COR-L47 (cell line): ENCODE measurements at places on chromosomes 3 and 15.

- no peak for DNase-seq
Observed at GRCh38 chr3:112651071-112651470, 10.1 kb upstream of the CCDC80 start.

DNA sequence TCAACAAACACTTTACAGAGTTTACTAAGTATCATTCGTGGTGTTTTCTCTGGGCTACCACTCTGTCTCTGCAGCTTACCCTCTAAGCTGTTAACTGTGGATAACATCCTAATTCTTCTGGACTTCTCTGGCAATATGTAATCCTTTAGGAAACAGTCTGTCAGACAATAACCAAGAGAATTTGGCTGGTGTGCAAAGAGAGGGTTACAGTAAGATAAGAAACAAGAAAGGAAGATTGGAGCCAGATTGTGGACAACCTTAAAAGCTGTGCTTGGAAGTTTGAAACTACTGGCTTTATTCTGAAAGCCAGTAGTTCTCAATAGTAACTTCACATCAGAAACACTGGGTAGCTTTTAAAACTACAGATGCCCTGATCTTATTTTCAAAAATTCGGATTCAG, 778 bp downstream of the ARL6 start:
- DNase-seq = no peak

GRCh38 chr3:160009525-160009924, 20.9 kb downstream of the IL12A start:
- DNase-seq = no peak

- DNase-seq = no peak
Observed at GRCh38 chr3:120090422-120090821, 3.8 kb downstream of the GSK3B start.

DNA sequence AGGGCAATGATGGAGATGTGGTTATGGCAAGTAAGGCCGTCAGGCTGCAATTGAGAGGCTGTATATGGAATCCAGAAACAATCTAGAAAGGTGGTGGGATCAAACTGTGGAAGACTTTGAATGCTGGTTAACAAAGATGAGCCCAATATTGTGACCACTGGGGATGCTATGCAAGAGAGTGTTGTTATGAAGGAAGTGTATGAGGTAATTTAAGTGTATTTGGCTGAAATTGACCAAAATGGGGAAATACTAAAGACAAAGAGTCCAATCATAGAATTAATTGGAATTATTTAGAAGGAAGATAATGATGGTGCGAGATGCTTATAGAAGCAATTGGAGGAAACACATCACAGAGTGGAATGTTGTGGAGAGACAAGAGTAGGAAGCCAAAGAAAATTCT, 24.5 kb downstream of the BTLA start:
- no peak for DNase-seq

DNA sequence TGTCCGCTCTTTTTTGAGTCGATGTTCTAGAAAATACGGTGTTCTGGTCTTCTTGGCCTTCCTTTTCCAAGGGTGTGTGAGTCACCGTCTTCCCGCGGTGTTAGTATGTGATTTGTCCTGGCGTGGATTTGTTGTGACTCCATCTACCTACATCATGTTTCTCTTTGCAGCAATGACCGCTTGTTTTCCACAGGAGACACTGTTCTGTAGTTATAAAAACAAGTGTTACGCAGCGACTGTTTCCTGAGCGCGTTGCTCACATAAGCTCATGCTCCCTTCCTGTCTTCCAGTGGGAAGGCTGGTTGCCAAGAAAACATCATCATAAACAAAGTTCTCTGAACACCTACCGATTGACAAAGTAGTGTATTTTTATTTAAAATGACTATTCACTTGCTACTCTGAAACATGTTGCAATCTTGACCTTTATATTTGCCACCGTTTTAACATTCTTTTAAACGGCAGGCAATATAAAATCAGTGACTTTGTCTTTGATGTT, 19.0 kb downstream of the USP13 start:
- DNase-seq = no peak

- no peak for DNase-seq
Observed at GRCh38 chr3:20326541-20326940, 140.5 kb upstream of the SGO1 start.

- no peak for DNase-seq
Observed at GRCh38 chr15:91252322-91252721, 152.3 kb downstream of the SV2B start.

DNA sequence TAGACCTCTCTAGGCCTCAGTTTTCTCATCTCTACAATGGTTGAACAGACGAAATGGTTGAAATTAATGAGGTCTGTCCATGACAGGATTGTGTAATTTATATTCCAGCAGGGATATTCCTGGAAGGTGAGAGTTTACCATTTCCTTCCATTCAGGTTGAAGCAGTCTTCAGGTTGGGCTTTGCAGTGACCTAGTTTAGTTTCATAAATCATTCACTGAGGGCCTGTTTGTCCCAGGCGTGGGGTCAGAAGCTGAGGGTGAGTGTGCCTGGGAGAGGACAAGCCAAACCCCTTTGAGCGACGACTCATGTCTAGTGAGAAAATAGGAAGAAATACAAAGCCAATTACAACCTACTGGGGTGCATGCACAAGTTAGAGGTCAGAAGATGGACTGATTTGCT, 57.2 kb upstream of the CACNA2D3 start:
- no peak for DNase-seq

DNA sequence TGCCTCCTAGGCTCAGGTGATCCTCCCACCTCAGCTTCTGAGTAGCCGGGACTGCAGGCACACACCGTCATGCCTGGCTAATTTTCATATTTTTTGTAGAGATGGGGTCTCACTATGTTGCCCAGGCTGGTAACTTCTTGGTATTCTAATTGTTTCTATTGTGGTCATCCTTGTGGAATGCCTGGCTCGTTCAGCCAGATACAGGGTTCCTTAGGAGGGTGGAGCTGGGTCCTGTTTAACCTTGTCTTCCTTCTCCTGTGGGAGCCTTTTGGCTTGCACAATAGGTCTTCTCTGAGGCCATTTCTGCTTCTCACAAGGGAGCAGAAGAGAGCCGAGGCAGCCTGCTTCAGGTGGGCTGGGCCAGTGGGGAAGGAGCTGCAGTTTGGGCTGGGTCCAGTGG, 15.7 kb downstream of the PLEKHO2 start:
- no peak for DNase-seq

- DNase-seq = no peak
Observed at GRCh38 chr3:45841420-45841756, 531 bp downstream of the LZTFL1 start.
